ENCODE measurements at places on chromosomes 2 and 18.

GRCh38 chr2:3563521-3563976 lies 5.4 kb upstream of the RNASEH1 start:
- DNase-seq = no peak

DNA sequence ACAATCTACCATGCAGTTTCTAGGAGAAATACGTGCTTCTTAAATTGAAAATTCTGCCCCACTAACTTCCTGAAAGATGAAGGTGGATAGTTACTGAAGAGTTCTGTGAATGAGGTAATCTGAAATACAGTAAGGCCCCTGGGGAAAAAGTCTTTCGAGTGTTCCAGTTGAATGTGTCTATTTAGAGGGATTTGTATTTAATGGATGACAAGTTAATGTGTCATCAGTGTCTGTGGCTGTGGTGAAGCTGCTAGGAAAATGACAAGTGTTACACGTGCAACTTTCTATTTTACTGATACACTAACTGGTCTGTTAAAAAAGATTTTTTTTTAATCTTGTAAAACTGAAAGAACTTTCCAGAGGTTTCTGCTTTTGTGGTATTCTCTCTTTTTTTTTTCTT lies 384.6 kb downstream of the STK39 start:
- no peak for DNase-seq

- no peak for DNase-seq
These were observed 3.0 kb downstream of the ADCY3 start for GRCh38 chr2:24917086-24917485.

DNA sequence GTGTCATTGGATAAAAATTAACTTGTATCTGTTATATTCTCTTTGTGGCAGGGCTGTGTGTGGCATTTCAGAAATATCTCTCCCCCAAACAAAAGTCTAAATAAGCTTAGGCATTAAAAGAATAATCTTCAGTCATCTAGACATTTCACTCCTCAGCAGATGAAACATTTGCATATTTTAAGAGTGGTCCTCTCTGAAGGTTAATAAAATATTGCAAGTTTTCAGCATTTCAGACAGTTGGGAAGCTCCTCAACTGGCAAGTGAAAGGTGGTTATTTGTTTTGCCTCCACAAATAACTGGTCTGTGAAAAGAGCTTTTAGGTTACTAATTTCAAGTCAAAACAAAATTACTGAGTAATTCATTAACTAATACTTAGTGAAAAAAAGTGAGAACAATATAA lies 462.6 kb downstream of the EPHA4 start:
- DNase-seq = no peak

DNA sequence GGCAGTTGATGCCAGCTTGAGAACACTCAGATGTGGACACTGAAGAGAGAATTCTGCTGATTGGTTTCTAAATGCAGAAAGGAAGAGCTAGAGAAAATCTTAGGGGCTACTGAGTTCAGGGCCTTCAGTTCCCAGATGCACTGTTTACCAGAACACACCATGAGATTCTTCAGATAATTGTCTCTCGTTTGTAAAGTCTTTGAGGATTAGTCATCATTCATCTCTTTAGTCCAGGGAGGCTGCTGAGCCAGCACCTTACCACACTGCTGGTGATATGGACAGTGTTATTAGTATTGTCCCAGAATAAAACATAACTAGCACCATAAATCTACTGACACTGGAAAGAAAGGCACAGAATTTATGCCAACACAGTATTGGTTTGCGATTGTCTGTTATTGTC lies 690.8 kb upstream of the CELF4 start:
- DNase-seq = no peak

DNA sequence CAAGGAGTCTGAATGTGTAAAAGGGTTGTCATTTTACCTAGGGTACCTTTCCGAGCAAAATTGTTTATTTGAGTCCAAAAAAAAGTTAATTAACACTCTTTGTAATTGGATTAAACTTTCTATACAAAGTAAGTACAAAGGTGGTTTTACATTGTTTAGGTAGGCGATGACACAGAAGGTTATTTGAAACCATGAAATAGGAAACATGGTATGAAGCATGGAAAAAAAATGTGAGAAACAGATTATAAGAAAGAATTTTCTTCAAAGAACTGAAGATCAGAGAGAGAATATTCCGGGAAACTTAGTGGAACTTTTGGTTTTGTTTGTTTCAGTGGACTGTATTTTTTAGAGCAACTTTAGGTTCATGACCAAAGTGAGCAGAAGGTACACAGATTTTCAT lies 32.7 kb downstream of the CARF start:
- DNase-seq = no peak

GRCh38 chr18:13192970-13193369 lies 25.6 kb upstream of the LDLRAD4 start:
- DNase-seq = no peak

GRCh38 chr2:102718387-102719316 lies 43.2 kb upstream of the TMEM182 start:
- no peak for DNase-seq

- DNase-seq = no peak
These were observed 247.4 kb upstream of the COL3A1 start for GRCh38 chr2:188726626-188727247.

DNA sequence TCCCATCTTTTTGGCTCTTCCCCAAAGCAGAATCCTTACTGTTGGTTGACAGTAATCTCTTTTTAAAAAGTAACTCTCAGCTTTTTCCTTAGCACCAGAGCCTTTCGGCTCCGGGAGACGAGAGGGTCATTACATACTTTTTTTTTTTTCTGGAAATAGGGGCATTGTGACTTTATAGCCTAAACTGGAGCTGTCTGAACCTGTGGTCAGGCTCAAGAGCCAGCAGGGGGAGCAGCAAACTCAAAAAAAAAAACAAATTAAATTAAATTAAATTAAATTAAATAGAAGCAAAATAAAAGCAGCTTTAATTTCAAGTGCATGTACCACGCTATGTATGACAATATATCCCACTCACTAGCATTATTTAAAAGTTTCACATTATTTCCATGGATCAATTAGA lies 156.6 kb downstream of the DTNA start:
- DNase-seq = no peak

GRCh38 chr18:9570255-9570654 lies 44.1 kb downstream of the PPP4R1 start:
- DNase-seq = no peak

DNA sequence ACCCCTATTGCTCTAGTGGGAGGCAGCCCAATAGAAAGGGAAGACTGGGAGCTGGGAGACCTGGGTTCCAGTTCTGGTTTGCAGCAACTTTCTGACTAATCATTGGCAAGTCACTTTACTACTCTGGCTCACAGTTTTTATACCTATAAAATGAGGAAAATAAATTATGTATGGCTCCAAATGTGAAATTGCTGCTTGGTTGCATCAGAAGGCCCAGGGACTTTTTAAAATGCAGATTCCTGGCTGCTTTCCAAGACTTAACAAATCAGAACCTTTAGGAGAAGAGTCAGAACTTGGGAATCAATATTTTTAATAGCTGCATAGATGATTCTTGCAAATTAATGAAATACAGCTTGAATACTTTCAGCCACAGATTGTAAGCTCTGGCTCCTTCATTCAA lies 943.9 kb downstream of the EPHA4 start:
- no peak for DNase-seq

DNA sequence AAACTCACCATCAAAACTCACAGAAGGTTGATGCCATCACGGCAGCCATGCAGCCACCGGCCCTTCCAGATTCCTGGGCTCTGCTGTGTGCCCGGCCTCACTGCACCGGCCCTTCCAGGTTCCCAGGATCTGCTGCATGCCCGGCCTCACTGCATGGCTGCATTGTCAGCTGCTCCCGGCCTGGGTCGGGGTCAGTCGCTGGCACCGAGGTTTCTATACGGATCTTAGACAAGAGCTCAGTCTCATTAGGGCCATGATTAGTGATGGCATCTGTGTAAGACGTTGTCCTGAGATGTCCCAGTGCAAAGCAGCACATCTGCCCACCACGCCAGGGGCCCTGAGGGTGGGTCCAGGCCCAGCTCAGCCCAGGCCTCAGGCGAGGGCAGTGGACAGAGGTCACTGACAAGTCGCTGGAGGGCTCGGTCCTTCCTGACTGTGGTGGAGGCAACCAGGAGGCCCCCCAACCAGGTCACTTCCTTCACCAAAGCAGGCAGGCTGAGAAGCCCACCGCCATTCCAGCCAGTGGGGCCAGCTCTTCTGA lies 29.4 kb downstream of the TMEM18 start:
- DNase-seq = no peak

GRCh38 chr18:27411911-27412310 lies 226.8 kb upstream of the CHST9 start:
- DNase-seq = no peak

- no peak for DNase-seq
These were observed 78.4 kb upstream of the SALL3 start for GRCh38 chr18:78900938-78901909.

DNA sequence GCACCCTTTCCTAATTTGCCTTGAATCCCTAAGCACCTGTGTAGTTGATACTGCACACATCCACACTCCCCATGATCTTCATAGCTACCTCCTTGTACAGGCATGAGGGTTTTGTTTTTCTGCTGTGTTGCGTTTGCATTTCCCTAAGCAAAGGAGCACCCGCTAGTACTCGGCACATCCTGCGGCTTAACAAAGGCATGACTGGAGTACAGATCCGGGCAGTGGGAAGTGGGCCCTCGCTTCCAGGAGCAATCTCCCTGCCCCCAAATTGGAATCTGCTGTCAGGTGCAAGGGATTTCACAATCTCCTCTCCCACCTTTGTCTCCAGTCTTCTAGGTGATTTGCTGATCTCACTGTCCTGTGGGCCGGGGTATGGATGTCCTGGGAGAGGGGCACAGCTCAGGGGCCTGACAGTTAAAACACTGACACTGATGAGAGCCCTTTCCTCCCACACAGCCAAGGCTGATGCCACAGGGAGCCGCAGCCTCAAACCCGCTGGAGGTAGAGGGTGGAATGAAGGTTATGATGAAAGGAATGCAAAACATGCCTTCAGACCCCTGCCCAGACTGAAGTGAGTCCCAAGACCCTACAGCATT lies 98.7 kb upstream of the THOC1 start:
- no peak for DNase-seq

GRCh38 chr2:234044157-234044556 lies 6.3 kb upstream of the SPP2 start:
- DNase-seq = no peak

- no peak for DNase-seq
These were observed 9.7 kb downstream of the LMAN2L start for GRCh38 chr2:96730212-96730611.

DNA sequence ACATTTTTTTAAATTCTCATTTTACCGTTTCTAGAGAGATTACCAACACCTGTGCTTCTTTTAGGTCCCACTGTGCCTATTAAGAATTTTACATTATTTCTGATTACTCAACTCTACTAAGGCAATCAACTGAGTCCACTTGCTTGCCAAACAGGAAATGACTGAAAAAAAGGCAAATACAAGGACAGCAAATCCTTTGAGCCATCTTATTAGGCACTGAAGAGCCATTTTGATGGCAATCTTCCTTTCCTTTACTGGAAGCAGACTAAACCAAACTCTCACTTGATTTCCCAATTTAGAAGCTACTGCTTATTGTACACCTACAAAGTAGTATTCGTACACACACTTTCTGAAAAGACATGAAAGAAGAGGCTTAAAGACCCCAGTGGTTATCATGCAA lies 121.4 kb upstream of the COL3A1 start:
- DNase-seq = no peak

- DNase-seq = no peak
These were observed 5.7 kb downstream of the CPS1 start for GRCh38 chr2:210562091-210562490.

- DNase-seq = no peak
These were observed 132.6 kb downstream of the SEPTIN10 start for GRCh38 chr2:109481196-109481555.

- DNase-seq = no peak
These were observed 199.1 kb upstream of the SLC14A2 start for GRCh38 chr18:45416168-45416567.

- DNase-seq = no peak
These were observed 318.1 kb downstream of the NBAS start for GRCh38 chr2:15242936-15243461.

- DNase-seq = no peak
These were observed 22.7 kb downstream of the KATNAL2 start for GRCh38 chr18:46939998-46940571.

DNA sequence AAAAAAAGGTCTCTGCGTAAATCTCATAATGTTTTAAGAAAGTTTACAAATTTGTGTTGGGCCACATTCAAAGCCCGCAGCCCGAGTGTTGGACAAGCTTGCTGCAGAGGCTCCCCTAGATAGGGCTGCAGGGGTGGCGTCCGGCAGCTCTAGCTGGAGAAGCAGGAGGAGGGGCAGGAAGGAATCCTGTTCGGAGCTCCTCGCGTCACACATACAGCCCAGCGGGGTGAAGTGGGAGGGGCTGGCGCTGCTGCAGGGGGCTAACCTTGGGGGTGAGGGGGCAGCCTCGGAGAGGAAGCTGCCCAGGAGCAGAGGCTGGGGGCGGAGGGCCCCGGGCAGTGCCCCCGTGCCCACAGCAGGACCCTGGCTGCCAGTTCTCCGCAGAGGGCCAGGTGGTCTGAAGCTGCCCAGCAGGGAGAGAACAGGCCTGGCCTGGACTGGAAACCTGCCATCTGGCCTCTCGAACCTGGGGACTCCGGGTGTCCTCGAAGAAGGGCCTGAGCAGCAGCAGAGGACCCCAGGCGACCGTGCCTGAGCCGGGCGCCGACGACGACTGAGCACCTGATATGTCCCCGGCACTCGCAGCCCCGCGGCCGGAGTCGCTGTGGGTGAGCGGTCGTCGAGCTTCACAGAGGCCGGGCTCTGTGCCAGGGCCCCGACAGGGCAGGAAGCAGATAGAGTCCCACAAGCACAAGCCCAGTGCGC lies 2.6 kb upstream of the GPR35 start:
- DNase-seq = peak; percentile 62

DNA sequence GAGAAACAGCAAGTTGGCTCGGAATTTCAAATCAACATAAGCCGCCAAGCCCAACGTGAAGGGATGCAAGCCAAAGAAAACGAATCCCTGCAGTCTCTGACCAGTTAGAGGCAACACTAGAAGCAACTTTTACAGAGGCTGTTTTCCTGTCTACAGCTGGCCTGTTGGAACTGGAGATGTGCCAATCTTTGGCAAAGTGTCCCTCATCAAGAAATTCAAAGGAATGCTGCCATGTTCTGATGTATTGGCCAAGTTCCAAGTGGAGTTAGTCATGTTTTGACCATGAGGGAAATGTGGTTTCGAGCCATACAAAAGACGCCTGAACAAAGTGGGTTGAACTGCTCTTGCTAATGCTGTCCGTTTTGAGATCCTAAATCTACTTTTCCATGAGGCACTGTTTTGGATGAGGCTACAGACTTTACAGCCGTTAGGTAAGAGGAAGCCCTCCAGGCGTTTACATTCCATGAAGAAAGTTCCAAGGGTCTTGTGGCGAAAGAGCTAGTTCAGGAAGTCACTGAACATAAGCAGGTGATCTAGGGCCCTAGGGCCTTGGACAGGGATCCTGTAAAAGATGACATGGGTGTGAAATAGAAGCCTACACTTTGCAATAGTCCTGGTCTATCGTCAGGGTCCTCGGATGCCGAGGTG lies 140.7 kb upstream of the PXDN start:
- DNase-seq = no peak

- no peak for DNase-seq
These were observed 213.7 kb downstream of the TSN start for GRCh38 chr2:121969166-121969565.
